CD8-positive, alpha-beta memory T cell (primary cell): ENCODE measurements at places on chromosomes 3 and 15. TPM values are rescaled to one million over a fixed set of nuclear protein-coding genes. Genes with fewer than 3 reads are reported as not detected.

GOLGA8Q gene
- not detected for polyA plus RNA-seq

FGF12 gene
- not detected for polyA plus RNA-seq

TEX55 gene
- not detected for polyA plus RNA-seq

GRIP2 gene
- not detected for polyA plus RNA-seq

CCRL2 gene
- 2.3 TPM for polyA plus RNA-seq

KBTBD13 gene
- not detected for polyA plus RNA-seq

SENP8 gene
- polyA plus RNA-seq, result 0.83 TPM

ZPLD1 gene
- not detected for polyA plus RNA-seq

DALRD3 gene
- 24.4 TPM for polyA plus RNA-seq

CD80 gene
- 0.91 TPM for polyA plus RNA-seq

CCR9 gene
- 1.4 TPM for polyA plus RNA-seq

GCNT3 gene
- not detected for polyA plus RNA-seq

DNA sequence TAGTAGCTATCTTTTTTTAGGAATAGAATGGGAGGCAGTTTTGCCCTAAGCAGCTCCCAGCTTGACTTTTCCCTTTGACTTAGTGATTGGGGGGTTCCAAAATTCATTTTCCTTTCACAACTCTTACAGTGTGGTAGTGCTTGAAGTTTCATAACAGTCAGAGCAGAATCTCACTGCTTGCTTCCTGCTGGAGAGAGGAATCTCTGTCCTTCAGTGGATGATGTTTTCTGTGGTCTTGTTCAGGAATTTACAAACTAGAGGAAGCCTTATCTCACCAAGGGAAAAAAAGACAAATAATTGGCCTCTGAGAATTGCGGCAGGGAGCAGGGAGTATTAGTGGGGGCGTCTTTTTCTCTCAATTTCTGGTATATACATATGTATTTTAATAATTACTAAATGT, 326.6 kb upstream of the C2CD4B start:
- no peak for DNase-seq

GRCh38 chr3:141656771-141657170, 81.3 kb upstream of the RNF7 start:
- DNase-seq, result no peak

DNA sequence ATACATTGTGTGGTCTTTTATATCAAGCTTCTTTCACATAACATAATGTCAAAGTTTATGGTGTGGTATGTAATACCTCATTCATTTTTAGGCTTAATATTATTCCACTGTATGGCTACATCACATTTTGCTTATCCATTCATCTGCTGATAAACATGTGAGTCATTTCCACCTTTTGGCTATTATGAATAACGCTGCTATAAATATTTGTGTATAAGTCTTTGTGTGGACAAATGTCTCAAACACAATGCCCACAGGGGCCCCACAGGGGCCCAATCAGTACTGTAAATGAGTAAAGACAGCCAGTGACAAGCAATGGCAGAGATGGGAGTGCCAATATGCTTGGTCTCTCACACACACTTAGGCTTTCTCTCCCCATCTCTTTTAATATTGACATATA, 54.2 kb downstream of the PIK3R4 start:
- DNase-seq, result no peak

DNA sequence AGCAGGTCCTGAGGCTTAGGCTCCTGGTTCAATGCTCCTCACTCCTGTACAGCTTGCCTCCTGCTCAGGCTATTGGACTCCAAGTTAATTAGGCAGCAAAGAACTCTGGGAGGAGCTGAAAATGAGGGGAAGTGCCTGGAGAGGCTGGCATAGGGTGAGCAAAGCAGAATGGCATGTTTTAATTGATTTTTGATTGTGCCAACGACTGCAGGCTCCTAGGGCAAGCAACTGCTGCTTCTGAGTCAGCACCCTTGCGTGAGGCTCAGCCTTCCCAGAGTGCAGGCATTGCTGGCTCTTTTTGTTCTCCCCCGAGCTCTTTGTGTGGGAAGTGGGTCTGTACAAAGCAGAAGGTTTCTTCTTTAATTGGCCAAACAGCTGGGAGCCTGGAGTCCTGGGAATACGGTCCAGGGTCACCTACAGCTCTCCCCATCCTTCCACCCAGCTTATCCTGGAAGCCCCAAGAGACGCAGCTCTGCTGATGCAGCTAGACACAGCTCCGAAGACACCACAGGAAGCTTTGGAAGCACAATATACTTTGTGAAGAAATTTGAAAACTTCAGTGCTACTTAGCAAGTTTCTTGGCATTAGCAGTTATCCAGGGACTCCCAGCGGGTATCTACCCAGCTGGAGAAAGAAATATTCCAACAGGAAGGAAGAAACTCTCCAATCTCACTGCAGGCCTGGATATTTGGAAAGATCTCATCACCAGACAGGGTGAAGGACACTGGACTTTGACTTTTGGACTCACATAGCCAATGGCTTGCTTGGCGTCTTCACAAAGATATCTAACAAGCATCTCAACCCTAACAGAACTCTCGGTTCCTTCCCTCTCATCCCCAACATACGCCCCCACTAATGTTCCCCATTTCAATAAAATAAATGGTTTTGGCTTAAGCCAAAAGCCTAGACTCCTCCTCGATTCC, 76.8 kb downstream of the BDH1 start:
- no peak for DNase-seq

GRCh38 chr3:102410616-102411015, 24.2 kb upstream of the ZPLD1 start:
- DNase-seq, result no peak

GRCh38 chr3:179768080-179768479, 115.2 kb downstream of the USP13 start:
- no peak for DNase-seq

- no peak for DNase-seq
These were observed 82.7 kb downstream of the MYLK start for GRCh38 chr3:123801474-123801873.

GRCh38 chr15:90187257-90187868, 13.8 kb upstream of the SEMA4B start:
- DNase-seq, result no peak

- no peak for DNase-seq
These were observed 67.7 kb upstream of the BNC1 start for GRCh38 chr15:83352119-83352518.

GRCh38 chr3:53780171-53780570, 66.0 kb downstream of the CHDH start:
- no peak for DNase-seq

DNA sequence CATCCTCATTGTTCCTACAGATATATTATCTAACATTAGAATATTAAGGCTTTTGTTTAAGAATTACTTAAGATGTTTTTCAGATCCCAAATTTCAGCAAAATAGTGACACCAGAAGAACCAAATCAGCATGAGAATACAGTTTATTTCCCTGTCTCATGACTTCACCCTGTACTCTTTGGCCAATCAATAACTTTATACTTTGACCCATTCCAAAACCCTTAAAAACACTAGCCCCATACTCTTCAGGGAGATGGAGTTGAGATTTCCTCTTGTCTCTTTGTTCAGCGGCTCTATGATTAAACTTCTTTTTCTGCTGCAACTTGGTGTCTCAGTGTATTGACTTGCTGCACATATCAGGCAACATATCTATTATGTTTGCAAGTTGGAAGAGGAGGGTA, 207.7 kb downstream of the ZBBX start:
- no peak for DNase-seq

DNA sequence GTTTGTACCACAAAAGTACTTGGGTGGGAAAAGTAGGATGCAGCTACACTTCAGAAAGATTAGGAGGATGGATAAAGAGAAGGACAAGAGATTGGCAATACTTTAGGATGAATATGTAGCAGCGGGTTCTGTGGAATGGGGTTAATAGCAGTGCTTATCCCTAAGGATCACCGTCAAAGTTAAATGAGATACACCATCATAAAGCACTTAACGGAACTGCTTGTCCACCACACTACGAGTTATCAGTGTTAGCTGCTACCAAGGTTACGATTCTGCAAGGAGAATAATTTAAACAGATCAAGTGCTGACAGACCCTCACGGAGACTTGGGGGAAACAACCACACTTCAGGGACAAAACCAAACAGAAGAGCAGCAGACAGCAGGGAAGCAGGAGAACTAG, 963 bp downstream of the SHQ1 start:
- peak; percentile 2 for DNase-seq

- no peak for DNase-seq
These were observed 65.5 kb downstream of the MEF2A start for GRCh38 chr15:99631255-99631654.

DNA sequence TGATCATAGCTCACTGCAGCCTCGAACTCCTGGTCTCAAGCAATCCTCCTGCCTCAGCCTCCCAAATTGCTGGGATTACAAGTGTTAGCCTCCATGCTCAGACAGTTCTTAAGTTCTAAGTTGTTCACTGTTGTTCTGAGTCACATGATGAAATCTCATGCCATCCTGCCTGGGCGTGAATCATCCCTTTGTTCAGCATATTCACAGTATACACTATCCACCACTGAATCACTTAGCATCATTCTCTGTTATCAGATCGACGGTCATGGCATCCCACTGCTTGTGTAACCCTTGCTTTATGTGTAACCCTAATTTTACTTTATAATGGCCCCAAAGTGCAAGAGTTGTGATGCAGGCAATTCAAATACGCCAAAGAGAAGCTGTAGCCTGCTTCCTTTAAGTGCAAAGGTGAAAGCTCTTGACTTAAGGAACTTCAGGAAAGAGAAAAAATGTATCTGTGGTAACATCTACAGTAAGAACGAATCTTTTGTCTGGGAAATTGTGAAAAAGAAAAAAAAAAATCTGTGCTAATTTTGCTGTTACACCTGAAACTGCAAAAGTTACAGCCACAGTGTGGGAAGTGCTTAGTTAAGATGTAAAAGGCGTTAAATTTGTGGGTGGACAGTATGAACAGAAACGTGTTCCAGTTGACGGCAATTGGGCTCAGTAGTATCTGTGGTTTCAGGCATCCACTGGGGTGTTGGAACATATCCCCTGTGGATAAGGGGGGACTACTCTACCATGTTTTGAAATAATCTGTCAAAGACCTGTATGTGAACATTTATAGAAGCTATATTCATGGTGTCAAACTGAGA, 80.6 kb downstream of the PCOLCE2 start:
- no peak for DNase-seq

DNA sequence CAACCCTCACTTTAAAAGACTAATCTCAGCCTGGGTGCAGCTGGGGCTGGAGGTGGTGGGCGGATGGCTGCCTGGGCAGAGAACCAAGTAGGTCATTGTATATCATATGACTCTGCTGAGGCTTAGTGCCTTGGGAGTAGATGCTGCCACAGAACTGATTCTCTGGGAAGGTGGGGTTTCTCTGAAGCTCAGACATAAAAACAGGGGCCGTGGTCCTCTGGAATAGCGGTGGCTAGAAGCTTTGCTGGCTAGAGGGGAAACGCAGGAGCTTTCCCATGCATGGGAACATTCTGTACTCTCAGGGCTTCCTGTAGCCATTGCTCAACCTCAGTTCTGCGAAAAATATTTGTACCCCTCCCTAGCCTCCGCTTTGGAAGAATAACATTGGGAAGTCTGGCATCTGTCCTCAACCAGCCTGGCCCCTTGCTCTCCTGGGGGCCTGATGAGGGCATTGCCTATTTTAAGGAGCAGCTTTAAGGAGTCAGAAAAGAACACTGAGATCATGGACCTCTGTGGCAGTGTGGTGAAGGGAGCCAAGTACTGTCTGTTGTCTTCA, 14.7 kb downstream of the TIMP4 start:
- no peak for DNase-seq

- DNase-seq, result no peak
These were observed 284.9 kb downstream of the UACA start for GRCh38 chr15:70478251-70478990.

- DNase-seq, result no peak
These were observed 95.7 kb downstream of the STRIT1 start for GRCh38 chr3:155197786-155198185.

GRCh38 chr15:88331291-88331690, 74.8 kb upstream of the NTRK3 start:
- DNase-seq, result no peak

- DNase-seq, result no peak
These were observed 84.4 kb downstream of the CMSS1 start for GRCh38 chr3:99902091-99902490.

- DNase-seq, result no peak
These were observed 7.8 kb upstream of the ACSBG1 start for GRCh38 chr15:78242128-78242527.

DNA sequence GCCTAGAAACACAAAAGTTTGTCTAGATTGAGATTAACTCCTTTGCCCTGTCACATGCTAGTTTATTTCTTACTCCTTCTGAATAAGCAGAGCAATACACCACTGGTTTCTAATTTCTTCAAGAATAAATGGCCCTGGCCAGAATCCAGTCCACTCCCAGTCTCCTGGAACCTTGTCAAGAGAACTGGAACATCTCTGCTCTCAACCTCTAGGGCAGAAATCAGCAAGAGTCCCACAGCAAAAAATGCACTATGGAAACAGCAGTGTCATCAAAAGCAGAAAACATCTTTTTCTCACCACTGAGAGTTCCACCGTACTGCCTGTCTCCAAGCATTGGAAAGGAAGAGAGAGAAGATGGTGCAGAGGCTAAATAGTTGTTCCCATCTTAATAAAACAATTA, 35.9 kb upstream of the PPP2R3A start:
- DNase-seq, result no peak

DNA sequence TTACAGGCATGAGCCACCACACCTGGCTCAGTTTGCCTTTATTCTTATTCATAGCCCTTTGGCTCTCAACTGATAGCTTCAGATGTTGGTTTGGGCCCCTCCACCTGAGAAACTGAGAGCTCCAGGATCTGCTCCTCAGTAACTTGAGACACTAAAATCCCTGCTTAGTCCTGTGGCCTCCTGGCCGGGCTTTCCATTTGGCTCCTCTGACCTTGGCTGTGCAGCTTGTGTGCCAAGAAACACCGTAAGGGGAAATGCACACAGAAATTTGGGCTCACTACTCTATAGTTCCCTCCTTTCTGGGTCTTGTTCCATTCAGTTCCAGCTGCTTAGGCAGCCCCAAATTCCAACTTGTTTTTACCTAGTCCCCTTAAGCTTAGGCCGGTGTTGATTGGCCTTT, 24.9 kb downstream of the NIPA2 start:
- DNase-seq, result no peak

DNA sequence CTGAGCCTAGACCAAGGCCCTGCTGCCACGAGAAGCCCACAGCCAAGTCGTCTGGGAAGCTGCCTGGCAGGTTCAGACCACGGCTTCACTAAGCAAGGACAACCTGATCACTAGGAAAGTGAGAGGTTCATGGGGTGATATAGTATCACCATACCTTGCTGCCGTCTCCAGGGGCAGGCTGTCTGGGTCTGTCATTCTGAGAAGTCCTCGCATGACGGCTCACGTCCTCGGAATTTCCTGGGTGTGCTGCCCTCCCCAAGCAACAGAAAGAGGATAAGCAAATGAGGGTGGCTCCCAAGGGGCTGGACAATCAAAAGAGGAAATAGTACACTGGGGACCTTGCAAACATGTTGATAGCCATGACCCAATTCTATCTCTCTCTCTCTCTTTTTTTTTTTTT, 207.4 kb upstream of the IGF1R start:
- DNase-seq, result no peak
